Cardiac septum (tissue), 1 donor: ENCODE measurements at places on chromosomes 5 and 9.

DNA sequence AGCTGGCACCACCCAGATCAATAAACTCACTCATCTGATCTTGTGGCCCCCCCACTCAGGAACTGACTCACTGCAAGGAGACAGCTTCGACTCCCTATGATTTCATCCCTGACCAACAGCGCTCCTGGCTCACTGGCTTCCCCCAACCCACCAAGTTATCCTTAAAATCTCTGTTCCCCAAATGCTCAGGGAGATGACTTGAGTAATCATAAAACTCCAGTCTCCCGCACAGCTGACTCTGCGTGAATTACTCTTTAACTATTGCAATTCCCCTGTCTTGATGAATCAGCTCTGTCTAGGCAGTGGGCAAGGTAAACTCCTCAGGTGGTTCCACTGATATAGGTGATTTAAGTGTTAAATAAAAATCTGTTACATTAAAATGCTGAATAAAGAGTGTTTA is 1.9 kb upstream of the TRIM32 start:
- no peak for DNase-seq

DNA sequence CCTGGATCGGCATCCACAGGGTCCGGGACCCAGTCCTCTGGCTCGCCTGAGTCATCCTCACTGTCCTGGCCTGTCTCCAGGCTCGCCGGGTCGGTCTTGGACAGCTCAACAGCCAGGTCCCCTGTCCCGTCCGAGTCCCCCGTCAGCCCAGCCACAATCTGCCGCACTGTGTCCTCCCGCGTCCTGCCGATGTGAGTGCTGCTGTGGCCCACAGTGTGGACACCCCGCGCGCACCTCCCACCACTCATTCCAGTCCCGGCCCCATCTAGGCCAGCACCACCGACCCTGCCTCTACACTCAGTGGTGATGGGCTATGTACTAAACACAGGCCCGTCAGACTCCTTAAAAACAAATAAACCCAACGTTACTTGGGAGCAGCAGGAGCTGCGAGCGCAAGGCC is 6.7 kb downstream of the ANAPC2 start:
- DNase-seq = no peak

DNA sequence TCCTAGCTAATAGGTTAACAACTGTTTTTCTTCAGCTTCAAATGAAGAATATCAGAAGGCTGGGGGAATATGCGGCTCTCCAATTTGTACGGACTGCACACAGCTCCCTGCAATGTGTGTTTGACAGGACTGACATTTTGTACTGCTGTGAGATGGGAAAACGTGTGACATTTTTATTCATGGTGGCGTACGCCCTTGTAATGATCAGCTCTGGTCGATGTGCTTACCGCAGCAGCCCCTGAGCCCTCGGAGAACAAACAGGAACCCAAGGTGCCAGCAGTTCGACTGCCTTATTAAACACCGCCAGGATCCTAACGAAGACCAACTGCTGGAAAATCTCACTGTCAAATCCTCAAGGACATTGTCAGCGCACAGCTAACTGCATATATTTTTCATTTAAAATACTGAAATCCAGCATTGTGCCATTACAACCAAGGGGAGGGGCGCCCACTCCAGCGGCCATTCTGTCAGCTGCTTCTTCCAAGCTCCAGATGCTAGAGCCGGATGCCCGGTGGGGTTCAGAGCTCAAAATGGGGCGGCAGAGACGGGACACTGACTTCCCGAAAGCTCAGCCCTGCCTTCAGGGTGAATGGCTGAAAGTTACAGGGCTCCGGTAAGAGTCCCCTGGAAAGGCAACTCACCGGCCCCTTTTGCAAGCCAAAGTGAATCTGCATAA is 66.8 kb downstream of the CRB2 start:
- DNase-seq = peak; percentile 39

DNA sequence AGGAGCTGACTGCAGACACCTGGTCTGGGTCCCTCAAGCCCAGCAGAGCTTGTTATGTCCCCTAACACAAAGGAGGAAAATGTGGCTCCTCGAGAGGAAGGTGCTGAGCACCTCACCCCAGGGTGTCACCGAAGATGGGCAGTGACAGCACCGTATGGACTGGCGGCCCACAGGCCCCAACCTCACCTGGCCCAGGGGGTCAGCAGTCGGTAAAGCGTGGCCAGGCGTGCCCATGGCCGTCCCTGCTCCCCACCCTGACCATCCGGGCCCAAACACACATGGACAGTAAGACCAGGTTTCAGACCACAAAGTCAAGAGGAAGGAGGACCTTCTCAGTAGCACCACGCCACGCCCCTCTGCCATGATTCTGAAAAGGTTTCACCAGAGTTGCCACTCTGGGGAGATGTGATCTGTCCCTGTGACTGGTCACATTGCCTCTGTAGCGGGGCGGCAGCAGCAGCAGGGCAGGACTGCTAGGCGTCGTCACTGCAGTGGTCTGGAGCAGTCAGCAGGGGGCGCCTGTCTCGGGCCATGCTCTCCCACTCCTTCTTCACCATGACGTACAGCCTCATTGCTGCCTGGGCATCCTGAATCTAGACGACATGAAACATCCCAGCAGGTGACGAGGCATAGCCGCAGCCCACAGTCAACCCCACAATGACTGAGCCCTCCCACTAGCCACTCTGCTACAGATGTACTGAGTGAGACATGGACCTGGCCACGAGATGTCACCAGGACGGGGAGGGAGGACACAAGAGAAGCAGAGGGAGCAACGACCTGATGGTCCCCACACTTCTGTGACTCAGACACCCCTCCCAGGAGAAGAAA is 11.1 kb downstream of the REXO4 start:
- peak; percentile 87 for DNase-seq

GRCh38 chr9:36551129-36551528 is 21.6 kb upstream of the MELK start:
- DNase-seq = no peak

DNA sequence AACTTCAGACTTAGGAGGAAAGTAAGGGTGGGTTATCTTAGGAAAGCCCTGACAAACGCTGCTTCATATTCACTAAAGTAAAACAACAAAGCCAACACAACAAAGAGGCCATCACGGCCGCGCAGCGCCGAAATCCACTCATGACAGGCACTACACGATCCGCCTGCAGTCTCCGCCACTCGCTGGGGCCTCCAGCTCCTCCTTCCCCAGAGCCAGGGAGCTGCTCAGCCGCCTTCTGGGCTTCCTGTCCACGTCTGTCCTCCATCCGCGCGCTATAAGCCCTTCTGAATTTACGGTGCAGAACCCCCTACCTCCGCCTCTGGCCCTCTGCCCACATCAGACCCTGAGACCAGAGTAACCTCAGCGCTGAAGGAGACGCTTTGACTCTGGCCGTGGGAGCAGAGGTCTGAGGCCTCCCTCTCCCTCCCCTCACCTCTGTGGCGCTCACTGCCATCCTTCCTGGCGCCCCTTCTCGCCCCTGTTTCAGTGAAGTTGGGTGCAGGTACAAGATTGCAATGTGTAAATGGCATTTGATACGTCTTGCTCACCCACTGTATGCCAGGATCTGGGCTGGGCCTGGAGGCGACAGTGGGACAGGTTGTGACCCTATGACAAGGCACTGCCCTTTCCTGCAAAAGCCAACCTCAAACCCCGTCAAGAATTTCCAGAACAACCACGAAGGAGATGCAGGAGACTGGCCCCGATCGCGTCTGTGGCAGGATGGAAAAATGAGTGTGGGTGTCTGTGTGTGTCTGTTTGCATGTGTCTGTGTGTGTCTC is 74.9 kb upstream of the PHYKPL start:
- no peak for DNase-seq

DNA sequence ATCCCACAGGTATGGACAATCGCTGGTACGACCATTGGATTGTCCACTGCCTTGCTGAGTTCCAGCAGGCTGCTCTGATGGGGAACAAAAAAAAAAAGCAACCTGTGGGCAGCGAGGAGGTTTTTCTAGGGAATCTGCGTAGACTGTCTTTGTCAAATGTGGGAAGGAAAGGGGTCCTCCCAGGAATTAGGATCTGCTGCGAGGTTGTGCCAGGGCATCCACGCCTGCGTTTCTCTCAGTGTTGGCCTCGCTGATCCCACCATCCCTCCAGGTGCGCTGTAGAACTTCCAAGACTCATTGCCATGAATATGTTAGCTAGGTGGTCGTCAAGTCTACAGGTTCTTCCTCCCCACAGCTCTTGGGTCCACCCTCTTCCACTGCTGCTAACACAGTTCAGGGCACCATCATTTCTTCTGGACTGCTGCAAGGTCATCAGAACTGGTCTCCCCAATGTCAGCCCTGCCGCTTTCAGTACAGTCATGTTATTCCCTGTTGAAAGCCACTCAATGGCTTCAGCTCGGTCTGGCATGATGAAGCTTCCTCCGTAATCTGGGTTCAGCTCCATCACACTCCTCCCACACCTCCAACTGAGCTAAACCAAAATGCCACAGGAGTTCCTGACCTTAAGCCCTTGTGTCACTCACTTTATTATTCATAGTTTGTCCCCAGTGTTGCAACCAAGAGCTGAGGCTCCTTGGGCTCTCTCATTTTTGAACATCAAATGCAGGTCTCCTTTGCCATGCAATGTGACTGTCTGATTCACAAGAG is 79.5 kb upstream of the DMRT1 start:
- no peak for DNase-seq

DNA sequence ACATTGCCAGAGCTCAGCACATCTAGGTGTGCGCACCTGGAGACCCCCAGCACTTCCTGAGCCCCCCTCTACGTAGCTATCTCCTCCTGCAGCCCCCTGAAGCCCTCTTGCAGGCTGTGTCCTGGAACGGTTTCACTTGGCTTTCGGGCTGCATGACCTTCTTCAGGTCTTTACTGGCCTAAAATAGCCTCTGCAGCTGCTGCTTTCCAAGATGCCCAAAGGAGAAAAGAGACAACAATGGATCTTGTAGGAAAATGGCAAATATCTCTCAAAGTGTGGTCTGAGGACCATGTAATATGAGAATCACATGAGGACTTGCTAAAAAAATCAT is 6.6 kb upstream of the ERMP1 start:
- DNase-seq = no peak

DNA sequence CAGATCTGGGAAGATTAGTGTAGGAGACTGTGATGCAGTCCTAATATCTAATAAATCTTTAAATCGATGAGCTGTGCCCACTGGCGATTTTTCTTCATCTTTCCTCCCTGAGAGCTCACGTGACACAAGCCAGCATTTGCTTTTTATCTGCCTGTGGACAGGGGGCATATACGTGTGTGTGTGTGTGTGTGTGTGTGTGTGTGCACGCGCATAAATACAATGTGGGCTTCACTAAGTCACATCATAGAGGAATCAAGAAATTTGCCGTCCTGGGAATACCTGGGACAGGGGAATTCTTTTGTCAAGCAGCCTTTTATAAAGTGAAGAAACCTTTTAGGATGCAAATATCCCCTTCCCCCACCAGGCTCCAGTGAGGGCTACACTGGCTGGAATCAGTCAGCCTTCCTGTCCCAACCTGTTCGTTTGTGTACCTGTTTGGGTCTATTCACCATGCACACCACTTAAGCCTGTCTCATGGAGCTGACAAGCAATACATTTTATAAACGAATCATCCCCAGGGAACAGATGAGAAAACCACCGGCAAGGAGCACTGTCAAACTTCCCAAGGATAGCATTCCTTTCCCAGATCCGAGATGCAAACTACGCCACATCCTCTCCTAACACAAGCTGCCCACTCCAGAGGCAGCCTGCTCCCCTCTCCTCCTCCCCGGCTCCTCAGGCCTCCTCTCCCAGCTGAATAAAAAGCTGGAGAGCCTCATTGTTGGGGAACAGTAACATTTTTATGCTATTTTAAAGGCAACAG is 2.7 kb downstream of the EPB41L4B start:
- no peak for DNase-seq

GRCh38 chr9:33455945-33456344 is 8.6 kb upstream of the AQP3 start:
- no peak for DNase-seq
